ENCODE measurements at places on chromosomes 5 and 9.

- no peak for DNase-seq
Observed at GRCh38 chr5:140322751-140323731, 20.1 kb upstream of the PFDN1 start.

DNA sequence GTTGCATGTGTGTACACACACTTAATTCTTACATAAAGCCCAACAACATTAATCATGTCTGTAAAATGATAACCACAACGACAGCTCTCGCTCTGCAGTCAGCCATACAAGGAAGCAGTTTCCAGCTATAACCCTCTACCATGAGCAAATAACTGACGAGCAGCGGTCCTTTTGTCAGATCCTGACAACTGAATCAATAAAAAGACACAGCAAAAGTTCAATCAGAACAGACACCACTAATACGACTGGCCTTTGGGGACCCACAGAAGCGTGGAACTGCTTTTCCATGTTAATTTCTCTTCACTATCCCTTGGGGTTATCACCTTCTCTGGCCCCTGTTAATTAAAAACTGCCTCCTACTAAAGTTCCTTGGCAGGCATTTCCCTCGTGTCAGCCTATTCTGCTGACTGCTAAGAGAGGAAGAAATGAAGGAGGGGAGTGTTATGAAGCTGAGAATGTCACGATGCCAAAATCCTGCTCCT is 722.8 kb upstream of the GRAMD2B start:
- no peak for DNase-seq

DNA sequence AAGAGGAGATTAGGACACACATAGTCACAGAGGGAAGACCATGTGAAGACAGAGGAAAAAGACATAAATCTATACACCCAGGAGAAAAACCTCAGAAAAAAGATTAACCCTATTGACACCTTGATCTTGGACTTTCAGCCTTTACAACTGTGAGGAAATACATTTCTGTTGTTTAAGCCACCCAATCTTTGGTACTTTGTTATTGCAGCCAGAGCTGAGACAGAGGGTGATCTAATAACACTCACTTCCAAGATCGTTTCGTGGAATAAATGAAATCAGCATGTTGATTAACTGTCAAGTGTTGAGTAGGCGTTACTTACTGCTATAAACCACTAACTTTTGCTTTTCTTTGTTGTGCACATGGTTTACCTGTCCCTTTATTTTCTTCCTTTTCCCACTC is 361.2 kb upstream of the RIOK2 start:
- DNase-seq, result no peak

DNA sequence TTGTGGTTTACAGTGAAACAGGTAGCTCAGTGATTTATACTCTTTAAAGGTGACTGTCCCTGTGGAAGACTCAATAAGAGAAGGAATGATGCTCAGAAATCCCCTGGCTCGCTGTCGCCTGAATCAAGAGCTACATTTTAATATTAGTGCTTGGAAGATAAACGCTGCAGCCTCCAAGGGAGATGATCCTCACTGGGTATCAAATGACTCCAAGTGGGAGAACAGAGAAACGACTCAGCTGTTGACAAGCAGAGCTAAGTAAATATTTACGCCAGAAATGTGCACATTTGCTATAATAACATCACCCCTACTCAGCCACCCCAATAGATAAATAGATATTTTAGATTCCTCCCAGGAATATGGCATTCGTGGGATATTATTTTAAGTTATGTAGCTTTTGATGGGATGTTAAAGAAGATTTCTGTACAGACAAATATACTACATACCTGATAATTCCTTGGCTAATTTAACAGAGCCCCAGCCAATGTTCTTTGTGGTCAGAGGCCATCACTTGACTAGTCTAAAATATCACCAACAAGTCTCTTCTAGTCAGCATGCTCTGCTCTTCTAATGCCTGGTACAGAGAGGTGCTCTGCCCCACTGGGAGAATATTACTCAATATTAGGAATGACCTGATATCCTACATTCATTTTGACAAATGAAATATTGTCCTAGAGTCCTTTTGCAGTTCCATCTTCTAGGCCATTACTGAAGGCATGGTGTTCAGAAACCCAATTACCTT is 18.3 kb upstream of the CCDC192 start:
- no peak for DNase-seq

- DNase-seq, result no peak
Observed at GRCh38 chr9:24897826-24898225, 352.1 kb upstream of the IZUMO3 start.

DNA sequence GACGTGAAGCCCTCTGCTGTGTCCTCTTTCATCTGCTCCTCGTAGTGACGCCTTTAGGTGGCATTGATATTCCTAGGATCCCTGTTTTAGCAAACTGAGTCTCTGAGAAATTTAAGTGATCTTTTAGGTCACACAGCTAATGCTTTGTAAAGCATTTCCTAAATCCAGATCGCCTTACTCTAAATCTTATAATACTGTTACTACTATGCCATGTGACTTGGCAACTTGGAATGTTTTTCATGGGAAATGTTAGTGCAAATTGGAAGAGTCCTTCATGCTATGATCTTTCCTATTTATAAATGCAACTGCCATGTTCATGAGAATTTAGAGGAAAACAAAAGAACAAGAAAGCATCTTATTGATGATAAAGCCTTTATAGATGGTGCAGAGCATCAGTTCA is 212.2 kb downstream of the TRIO start:
- no peak for DNase-seq

DNA sequence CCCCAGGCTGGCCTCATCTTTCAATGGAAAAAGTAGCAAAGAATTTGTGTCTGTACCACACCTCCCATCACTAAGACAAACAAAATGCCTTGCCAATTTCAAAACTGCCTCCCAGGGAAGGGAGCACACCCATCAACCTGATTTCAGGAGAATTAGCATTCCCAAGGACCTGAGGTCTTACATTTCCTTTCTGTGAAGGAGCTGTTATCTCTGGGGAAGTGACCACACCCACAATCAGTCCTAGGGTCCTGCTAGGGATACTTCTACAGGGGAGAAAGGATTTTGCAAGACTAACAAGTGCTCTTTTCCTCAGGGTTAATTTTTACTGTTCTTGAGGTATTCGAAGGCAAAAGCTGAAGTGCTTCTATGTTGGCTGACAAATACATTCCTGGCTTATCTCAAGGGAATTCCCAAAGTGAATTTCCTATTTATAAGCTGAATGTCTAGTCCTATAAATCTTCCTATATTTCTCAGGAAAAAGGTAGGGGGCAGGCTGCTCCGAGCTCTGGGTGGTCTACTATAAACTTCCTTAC is 97.4 kb upstream of the ITGA1 start:
- no peak for DNase-seq

- no peak for DNase-seq
Observed at GRCh38 chr9:138033950-138034349, 156.4 kb downstream of the CACNA1B start.

- DNase-seq, result no peak
Observed at GRCh38 chr5:148708854-148709253, 54.5 kb upstream of the HTR4 start.

- no peak for DNase-seq
Observed at GRCh38 chr5:100889896-100890295, 13.2 kb downstream of the ST8SIA4 start.
